ENCODE measurements at places on chromosomes 1 and 21. TPM values are rescaled to one million over a fixed set of nuclear protein-coding genes. Genes with fewer than 3 reads are reported as not detected.

The C1orf115 gene
- 6.8 TPM for total RNA-seq

The CLCA2 gene
- not detected for total RNA-seq

The OR14A16 gene
- not detected for total RNA-seq

The FYB2 gene
- total RNA-seq = 8.9 TPM

The TEX38 gene
- not detected for total RNA-seq

The H6PD gene
- total RNA-seq = 15.2 TPM

The AGT gene
- 0.15 TPM for total RNA-seq

The DISC1 gene
- total RNA-seq = 1.8 TPM

The RHD gene
- not detected for total RNA-seq

The SYF2 gene
- total RNA-seq = 62.5 TPM

The TTLL10 gene
- total RNA-seq = 0.22 TPM

The TMEM53 gene
- total RNA-seq = 6.7 TPM

The STX12 gene
- total RNA-seq = 16.0 TPM

The ANKRD34A gene
- total RNA-seq = 0.28 TPM

The ZNF695 gene
- 34.6 TPM for total RNA-seq

The CHIA gene
- not detected for total RNA-seq

The SLC37A1 gene
- total RNA-seq = 1.2 TPM

The BTBD8 gene
- total RNA-seq = 14.3 TPM

The TPTE gene
- total RNA-seq = not detected

The WNT9A gene
- 2.7 TPM for total RNA-seq

The SPRR2A gene
- not detected for total RNA-seq

The ST6GALNAC3 gene
- 23.6 TPM for total RNA-seq

The BCAR3 gene
- total RNA-seq = 12.4 TPM

The PRMT2 gene
- 93.9 TPM for total RNA-seq

The LRRC38 gene
- total RNA-seq = not detected

The ADAM30 gene
- not detected for total RNA-seq

The ACOT11 gene
- 0.51 TPM for total RNA-seq

The CD1E gene
- not detected for total RNA-seq

The VHLL gene
- total RNA-seq = 0.34 TPM

The UTS2 gene
- total RNA-seq = not detected

The MAN1A2 gene
- 20.0 TPM for total RNA-seq

The ADORA1 gene
- 3.2 TPM for total RNA-seq

The IVL gene
- total RNA-seq = not detected

The TMEM52 gene
- 7.4 TPM for total RNA-seq

The UMODL1 gene
- total RNA-seq = 0.09 TPM

The ELAVL4 gene
- total RNA-seq = 0.12 TPM

The MSTO1 gene
- 36.6 TPM for total RNA-seq

The TOMM40L gene
- total RNA-seq = 7.2 TPM

The OLFML2B gene
- total RNA-seq = 1.3 TPM

The LHX4 gene
- total RNA-seq = 0.06 TPM

The GJB3 gene
- total RNA-seq = not detected

The HRNR gene
- total RNA-seq = not detected

The ADCY10 gene
- total RNA-seq = not detected

The MANEAL gene
- total RNA-seq = 0.24 TPM

The CCDC27 gene
- not detected for total RNA-seq

The FALEC gene
- total RNA-seq = not detected

The MTHFR gene
- total RNA-seq = 14.3 TPM

The TMEM200B gene
- 0.56 TPM for total RNA-seq
